AG04449 (cell line): ENCODE measurements at places on chromosomes 1 and 21.

DNA sequence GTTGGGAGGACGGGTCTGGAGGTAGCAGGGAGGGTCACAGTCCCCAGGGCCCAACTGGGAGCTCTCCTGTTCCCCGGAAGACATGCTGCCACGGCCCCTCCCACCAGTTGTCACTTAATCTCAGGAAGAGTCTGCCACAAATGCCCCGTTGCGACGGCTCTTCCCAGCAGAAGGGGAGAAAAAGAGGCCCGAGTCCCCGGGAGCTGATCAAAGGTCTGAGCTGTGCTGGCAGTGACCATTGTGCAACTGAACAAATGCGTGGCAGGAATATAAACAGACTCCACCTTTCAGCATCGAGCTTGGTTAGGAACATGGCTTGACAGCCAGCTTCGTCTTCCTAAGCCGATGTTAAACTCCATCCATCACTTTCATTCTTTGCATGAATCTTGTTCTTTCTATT, 27.8 kb upstream of the ZBTB21 start:
- no peak for DNase-seq

GRCh38 chr1:156912310-156912709, 8.1 kb upstream of the LRRC71 start:
- DNase-seq, result no peak

DNA sequence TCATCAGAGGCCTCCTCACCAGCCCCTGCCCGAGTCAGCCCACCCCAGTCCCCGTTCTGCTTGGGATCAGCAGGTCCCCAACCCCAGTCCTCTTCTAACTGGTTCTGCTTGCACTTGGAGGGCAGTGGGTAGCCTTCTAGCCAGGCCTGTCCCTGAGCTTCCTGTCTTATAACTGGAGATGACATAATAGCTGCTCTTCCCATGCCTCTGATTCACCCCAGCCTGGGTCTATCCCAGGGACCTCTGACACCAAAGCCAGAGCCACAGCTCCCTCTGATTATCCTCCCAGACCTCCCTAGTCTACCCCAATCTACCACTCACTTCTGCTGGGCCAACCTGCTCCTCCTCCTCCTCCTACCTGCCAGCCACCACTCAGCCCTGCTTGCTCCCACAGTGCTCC, 31.4 kb downstream of the IQGAP3 start:
- DNase-seq, result no peak

- DNase-seq, result peak; percentile 90
Measured at GRCh38 chr1:28971980-28972771, 57.8 kb downstream of the EPB41 start.

GRCh38 chr1:166470441-166470840, 303.6 kb upstream of the FAM78B start:
- DNase-seq, result no peak

GRCh38 chr1:23638786-23639241, 52.8 kb upstream of the RPL11 start:
- no peak for DNase-seq

- no peak for DNase-seq
Measured at GRCh38 chr21:34034369-34035014, 38.9 kb upstream of the MRPS6 start.

GRCh38 chr1:65772607-65773006, 20.1 kb upstream of the PDE4B start:
- DNase-seq, result no peak

GRCh38 chr1:202662081-202662480, 48.2 kb downstream of the SYT2 start:
- DNase-seq, result no peak

- DNase-seq, result no peak
Measured at GRCh38 chr1:154616659-154617345, 8.8 kb upstream of the ADAR start.

GRCh38 chr21:45401916-45402900, 2.8 kb upstream of the COL18A1 start:
- DNase-seq, result no peak

- no peak for DNase-seq
Measured at GRCh38 chr1:25019337-25020172, 89.5 kb upstream of the RUNX3 start.

- no peak for DNase-seq
Measured at GRCh38 chr1:18175051-18175450, 67.5 kb downstream of the IGSF21 start.

DNA sequence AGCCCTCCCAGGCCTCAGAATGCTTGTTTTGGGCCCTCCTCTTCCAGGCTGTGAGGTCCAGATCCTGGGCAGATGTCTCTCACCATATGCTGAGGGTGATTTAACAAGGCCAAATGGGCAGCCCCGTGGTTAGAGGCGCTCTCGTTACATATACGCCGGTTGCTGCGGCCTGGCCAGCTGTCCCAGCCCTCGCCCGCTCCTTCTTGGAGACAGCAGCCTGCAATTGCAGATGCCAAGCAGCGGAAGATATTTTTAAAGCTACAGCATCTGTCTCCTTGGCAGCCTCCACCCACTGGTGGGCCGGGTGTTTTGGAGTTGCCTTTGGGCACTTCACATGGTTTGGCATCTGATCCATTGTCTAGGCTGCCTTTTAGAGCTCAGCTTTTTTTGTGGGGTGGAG, 178.8 kb upstream of the NFIA start:
- no peak for DNase-seq

DNA sequence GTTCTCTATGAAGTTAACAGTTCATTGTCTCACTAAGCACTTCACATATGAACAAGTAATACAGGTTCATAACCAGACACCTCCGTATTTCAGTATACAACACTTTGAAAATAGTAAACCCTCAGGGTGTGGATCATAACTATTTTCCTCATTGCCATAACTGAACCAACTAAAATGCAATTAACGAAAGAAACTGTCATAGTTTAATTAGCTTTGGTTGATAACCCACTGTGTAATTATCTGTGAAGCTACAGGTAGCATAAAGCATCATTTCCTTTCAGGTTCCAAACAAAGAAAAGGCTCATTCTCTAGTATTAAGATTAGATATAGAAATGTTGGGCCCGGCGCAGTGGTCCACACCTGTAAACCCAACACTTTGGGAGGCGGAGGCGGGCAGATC, 58.5 kb downstream of the EIF4G3 start:
- DNase-seq, result no peak

GRCh38 chr1:115668579-115668978, 26.8 kb downstream of the VANGL1 start:
- DNase-seq, result no peak

DNA sequence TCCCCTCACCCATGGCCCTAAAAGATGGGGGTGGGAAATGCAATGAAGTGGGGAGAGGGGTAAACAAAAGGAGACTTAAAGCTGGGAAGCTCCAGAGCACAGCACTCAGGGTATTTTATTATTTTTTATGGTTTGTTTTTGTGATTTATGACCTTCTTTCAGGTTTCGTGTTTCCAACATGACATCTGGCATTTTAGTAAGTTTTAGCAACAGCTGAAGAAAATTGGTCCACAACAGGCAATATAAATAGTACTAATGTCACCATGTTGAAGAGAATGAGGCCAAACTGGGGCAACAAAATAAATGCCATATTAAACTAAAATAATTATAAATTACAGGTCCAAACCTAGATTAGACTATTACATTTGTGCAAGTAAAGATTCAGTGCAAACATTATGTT, 56.3 kb downstream of the TBX15 start:
- DNase-seq, result no peak

GRCh38 chr1:95903060-95903459, 669.0 kb downstream of the RWDD3 start:
- DNase-seq, result no peak

DNA sequence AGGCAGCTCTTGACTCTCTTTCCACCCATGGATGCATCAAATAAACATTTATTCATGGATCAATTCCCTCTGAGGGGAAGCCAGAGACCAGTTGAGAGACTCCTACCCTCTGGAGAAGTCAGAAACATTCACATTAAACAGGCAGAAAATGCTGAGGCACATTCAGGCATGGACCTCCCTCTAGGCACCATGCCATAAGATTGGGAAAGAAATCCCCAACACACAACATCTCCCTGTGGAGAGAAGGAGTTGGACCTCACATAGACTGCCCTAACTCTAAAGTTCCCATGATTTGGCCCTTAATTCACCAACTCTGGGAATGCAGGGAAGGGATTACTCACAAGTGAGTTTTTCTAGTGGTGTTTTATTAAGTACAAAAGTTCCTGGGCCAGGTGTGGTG, 415.3 kb upstream of the C1orf87 start:
- DNase-seq, result no peak

GRCh38 chr1:92975551-92976232, 14.4 kb upstream of the DIPK1A start:
- DNase-seq, result no peak

- no peak for DNase-seq
Measured at GRCh38 chr1:212284332-212284743, 872 bp upstream of the PPP2R5A start.

GRCh38 chr21:35968564-35968963, 91.8 kb downstream of the SETD4 start:
- DNase-seq, result no peak

- no peak for DNase-seq
Measured at GRCh38 chr1:212930986-212931678, 19.2 kb upstream of the VASH2 start.

- no peak for DNase-seq
Measured at GRCh38 chr1:248630551-248630950, 4.3 kb downstream of the OR2T11 start.

- no peak for DNase-seq
Measured at GRCh38 chr1:171280599-171280998, 32.3 kb downstream of the FMO1 start.

GRCh38 chr1:44650159-44650831, 24.0 kb downstream of the TMEM53 start:
- DNase-seq, result no peak

DNA sequence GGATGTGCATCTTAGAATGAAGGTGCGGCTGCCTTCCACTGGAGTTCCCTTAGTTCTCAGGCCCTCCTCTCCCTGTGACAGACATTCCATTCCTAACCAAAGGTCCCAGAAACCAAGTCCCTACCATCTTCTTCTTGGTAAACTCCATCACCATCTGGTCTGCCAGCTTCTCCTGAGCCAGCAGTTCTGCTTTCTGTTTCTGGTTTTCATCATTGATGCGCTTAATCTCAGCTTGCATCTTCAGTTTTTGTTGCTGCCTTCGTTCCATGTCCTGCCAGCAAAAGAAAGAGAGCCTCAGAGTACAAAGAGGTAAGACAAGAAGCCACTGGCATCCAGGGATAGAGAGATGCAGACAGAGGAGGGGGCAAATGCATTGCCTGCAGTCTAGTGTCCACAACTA, 18.0 kb upstream of the VSIG8 start:
- DNase-seq, result no peak

GRCh38 chr1:209911746-209912145, 26.3 kb upstream of the SYT14 start:
- no peak for DNase-seq

DNA sequence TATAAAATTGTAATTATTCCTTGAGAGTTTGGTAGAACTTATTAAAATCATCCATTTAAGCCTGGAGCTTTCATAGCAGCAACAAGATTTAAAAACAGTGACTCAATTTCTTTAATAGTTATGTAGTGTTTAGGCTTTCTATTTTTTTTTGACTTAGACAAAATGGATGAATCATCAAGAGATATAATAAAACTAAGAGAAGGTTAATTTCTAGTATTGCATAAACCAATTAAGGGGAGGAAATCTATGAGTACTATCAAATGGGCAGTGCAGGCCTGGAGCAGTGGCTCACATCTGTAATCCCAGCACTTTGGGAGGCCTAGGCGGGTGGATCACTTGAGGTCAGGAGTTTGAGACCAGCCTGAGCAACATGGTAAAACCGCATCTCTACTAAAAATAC, 416.3 kb upstream of the USP24 start:
- DNase-seq, result no peak

DNA sequence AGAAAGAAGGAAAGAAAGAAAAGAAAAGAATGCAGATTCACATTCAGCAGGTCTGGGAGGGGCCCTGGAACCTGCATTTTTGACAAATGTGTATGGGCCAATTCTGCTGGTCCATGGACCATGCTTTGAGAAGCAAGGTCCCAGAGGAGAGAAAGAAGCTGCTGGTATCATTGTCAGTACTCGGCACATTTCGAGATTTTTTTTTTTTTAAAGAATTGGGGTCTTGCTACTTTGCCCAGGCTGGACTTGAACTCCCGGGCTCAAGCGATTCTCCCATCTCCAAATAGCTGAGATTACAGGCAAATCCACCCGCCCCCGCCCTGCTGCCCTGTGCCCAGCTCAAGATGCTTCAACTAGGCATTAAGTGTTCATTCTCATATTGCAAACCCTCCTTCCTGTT, 13.6 kb upstream of the DISP3 start:
- no peak for DNase-seq

- DNase-seq, result no peak
Measured at GRCh38 chr1:229340496-229340895, 2.4 kb downstream of the CCSAP start.

DNA sequence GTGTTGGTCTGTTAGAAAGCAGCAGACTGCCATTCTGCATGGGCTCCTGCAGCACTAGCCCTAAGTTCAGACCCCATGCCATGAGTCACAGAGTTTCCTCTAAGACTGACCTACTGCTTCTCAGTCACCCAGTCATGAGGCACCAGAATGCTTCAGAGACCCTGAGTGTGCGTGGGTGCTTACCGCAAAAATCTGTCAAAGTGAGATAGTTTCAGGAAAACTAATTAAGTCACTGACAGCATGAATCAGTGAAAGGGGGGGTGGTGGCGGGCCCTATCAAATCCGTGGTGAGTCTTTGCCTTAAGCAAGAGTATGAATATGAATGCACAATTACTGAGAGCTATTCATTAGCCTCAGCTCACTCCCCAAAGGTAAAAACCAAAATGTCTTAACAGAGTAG, 98.1 kb downstream of the KCTD3 start:
- DNase-seq, result peak; percentile 24

DNA sequence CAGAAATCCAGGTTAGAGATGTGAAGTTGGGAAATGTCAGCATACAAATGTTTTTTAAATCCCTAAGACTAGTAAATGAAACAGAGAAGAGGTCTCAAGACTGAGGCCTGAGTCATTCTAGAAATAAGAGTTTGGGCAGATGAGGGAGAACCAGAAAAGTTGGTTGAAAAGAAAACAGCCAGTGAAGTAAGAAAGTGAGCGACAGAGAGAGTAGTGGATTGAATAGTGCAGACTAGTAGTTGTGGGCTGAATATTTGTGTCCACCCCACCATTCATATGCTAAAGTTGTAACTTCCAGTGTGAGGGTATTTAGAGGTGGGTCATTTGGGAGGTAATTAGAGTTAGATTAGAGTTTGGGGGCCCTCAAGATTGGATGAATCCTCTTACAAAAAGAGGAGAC, 889.2 kb downstream of the TTLL7 start:
- DNase-seq, result no peak
